ENCODE measurements at places on chromosomes 4 and X.

- DNase-seq, result no peak
Observed at GRCh38 chrX:36019125-36019524, 99.6 kb downstream of the CFAP47 start.

DNA sequence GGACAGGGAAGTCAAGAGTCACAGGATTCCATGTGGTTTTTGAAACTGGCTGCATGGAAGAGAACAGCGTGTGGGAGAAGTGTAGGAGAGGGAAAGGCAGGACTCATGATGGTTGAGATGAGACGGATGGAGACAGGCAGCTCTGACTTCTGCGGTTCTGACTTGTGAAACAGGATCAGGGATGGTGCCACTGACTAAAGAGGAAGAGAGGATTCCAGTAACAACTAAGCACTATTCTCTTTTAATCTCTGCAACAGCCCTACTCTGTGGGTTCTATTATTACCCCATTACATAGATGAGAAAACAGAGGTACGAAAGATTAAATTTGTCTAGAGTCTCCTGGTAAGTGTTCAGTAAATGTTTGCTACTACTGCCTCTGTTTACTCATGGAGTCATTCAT lies 156.3 kb downstream of the CBR4 start:
- DNase-seq, result no peak

DNA sequence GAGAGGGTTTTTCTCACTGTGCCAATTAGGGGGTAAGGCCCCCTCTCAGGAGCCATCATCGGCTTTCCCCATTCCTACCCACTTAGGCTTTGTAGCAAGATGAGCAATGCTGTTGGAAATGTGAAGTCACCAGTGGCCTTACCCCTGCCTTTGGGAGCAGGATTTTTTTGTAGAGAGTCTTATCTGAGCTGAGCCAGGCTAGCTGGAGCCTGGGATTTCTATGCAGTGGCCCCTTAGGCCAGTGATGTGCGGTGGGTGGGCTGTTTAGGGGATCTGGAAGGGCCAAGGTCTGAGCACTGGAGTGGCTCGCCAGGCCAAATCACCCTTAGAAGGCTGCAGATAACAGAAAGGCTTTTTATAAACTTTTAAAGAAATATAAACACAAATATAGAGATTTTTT lies 4.2 kb downstream of the CXorf65 start:
- no peak for DNase-seq

GRCh38 chrX:13074297-13075262 lies 30.2 kb upstream of the FAM9C start:
- DNase-seq, result no peak

DNA sequence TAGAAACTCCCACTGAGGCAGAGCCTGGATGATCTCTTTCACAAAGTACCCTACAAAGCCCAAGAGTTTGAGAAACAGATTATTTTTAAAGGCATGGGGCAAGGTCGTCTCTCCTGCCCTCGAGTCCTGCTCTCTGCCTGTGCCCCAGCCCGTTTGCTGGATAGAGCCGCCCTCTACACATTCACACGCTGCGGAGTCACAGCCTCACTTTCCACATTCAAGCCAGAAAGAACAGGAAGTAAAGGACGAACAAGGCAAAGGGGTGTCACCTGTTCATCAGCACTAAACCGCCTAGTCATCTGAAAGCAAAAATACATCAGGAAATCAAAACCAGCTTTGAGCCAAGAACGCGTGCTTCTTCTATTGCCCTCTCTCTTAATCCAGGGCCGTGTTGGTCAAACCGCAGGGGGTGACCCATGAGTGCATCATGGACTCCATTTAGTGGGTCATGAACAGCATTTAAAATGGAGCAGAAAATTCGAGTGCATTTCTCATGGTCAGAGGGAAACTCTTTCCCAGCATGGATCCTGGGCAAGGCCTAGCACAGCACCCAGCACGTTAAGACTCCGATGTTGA lies 83.4 kb downstream of the PHKA2 start:
- DNase-seq, result no peak

GRCh38 chr4:81442484-81443085 lies 29.1 kb downstream of the RASGEF1B start:
- DNase-seq, result no peak

- no peak for DNase-seq
Observed at GRCh38 chrX:9352694-9353411, 112.0 kb upstream of the TBL1X start.

- no peak for DNase-seq
Observed at GRCh38 chrX:78653118-78653822, 5.9 kb downstream of the RTL3 start.

DNA sequence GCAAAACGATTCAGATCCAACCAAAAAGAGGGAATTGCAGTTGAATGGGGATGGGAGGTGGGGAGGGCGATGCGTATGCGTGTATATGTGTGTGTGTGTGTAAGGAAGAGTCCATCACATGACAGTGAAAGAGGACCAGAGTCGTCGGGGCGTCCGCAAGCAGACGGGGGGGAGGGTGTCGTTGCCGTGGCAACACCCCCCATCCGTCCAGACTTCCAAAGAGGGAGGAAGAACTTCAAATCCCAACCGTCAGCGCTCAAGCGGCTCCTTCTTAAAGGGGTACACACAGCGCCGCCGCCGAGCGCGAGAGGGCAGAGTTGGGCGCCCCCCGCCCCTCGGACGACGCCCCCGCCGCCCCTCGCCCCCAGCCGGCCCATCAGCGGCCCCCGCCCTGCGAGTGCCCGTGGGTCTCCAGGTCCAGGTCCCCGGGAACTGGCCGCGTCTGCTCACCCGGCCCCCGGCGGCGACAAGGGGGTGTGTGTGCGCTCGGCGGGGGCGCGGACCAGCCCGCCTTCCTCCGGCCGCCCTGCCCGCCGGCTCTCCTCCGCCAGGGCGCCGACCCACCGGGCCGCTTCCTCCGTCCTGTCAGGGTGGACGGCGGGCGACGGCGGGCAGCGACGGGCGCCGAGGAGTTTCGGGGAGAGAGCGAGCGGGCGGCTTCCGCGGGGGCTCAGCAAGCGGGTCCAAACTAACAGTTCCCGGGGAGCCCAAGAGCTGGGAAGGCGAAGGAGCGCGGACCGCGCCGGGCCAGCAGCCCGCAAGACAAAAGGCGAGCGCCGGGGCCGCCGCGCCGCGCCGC lies 685 bp downstream of the LCORL start:
- DNase-seq, result peak; percentile 81

DNA sequence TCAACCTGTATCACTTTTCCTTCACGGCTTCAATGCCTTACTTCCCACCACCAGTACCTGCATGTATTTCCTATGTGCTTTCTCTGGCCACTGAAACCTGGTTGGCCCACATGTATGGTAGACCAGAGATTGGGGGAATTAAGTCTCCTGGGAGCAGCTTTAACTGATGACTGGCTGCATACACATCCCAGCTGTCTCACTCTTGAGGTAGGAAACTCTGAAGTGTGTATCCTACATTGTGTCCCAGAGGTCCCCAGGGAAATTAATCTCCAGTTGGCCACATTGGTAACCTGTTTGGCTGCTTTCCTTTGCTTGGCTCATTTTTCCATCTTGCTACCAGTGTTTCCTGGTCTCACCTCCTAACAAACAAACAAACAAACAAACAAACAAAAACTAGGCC lies 124.4 kb downstream of the ZNF827 start:
- DNase-seq, result no peak

GRCh38 chrX:46814966-46815365 lies 21.9 kb upstream of the RP2 start:
- DNase-seq, result no peak

DNA sequence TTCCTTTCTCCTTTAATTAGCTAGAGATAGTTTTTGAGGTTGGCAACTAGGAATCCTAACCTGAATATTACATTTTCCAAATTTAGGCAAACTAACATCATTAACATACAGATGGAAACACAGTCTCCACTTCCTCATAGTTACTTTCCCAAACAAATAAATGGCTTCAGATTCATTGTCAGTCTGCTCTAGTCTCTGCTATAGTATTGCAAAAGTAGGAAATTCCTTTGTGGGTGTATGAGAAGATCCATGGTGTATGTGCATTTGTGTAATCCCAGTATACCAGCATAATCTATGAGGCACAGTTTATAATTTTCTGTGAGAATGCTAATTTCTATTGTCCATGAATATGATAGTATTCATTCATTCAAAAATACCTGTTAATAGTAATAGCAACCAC lies 3.0 kb upstream of the NDP start:
- no peak for DNase-seq

DNA sequence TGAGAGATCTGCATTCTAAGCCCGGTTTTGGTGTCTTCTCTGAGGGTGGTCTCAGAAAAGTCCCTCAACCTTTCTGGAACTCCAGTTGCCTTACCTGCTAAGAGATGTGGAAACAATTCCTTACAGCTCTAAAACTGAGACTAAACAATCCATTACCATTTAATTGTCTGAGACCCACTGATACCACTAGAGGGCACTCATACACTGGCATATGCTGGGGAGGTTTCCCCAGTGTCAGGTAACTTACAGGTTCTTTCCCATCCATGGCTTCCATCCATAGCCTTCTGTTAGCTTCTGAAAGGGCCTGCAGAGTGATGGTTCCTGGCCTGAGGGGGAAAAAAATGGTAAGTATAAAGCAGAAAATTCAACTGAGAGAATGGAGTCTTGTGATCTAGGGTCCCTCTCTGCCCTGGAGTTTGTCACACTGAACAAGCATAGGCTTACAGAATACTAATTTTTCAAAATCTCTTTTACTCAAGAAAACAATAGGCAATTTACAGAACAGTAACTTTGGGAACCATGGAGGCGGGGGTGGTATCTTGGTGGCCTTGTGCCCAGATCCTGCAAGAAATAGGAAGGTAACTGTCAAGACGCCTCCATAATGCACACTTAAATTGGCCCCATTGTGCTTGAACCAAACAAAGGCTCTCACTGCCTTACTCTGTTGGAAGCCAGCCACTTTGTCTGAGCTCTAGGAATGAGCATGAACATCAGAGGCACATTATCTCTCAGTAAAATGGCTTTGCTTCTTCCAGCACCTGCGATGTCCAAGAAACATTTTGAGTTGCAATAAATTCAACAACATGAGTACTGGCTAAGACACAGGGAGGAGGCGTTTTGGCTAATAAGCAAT lies 236.1 kb downstream of the OPHN1 start:
- no peak for DNase-seq

GRCh38 chr4:8664976-8665375 lies 72.4 kb downstream of the CPZ start:
- DNase-seq, result no peak

DNA sequence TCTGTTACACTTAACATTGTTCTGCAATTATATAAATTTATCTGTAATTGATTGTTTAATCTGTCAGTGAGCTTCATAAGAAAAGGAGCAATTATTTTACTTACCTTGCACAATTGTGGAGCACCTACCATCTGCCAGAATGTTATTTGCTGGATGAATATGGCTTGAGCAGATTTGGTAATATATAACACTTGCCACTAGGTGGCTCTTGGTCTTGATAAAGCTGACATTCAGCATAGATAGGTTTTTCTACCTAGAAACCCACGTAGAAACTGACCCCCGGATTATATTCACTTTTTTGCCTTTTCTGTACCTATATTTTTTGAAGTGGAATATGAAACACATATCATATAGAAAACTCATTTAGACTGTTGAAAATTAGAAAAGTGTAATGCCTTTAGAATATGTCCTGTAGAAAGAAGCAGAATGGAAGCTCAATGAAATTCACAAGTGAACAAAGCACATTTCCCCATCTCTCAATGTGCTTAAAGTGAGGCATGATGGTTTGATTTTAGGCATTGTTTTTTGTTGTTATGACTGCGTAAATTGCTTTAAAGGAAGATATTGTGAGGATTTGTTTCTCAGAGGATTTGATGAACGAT lies 9.5 kb downstream of the RBPJ start:
- DNase-seq, result no peak

- no peak for DNase-seq
Observed at GRCh38 chr4:4717692-4718091, 141.8 kb upstream of the MSX1 start.

DNA sequence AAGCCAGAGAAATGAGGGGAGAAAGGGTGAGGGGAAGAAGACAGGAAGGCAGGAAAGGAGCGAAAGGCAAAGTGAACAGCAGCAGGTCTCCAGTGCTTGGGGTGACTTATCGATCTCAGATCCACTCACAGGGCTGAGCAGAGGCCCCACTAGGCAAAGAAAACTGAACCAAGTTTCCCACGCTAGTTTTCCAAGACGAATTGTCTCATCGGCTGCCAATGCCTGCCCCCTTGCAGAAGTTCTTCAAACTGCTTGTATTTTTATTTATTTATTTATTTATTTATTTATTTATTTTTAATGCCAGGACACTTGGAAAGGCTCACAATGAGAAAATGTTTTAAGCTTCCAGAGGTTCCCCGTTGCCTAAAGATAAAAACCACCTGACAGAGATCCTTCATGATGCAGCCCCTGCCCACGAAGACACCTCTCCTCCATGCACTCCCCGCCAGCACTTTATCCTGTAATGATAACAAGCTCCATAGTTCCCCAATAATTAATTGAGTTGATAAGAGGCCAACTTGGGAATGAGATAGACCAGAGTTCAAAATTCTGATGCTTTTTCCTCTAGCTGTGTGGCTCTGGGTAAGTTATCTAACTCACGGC lies 43.2 kb downstream of the QDPR start:
- no peak for DNase-seq

DNA sequence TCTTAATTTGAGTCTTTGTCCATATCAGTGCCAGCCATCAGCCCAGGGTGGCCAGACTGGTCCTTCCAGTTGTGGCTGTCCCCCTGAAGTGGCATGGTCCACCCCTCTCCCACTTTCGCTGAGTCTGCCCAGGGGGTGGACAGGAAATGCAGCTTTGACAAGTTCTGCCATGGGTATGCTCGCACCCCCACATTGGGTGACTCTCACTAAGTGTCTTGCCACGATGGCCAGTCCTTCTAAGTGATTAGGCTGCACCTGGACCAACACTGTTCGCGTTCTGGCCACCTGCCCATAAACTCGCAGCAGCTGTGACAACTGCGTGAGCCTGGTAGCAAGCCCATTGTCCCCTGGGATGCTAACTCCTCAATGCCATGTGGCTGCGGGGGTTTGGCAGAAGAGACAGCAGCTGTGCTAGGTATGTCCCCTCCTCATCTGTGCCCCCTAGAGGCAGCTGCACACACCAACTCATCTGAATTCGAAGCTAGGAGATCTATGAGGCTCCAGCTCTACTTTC lies 10.0 kb upstream of the LNX1 start:
- DNase-seq, result no peak

DNA sequence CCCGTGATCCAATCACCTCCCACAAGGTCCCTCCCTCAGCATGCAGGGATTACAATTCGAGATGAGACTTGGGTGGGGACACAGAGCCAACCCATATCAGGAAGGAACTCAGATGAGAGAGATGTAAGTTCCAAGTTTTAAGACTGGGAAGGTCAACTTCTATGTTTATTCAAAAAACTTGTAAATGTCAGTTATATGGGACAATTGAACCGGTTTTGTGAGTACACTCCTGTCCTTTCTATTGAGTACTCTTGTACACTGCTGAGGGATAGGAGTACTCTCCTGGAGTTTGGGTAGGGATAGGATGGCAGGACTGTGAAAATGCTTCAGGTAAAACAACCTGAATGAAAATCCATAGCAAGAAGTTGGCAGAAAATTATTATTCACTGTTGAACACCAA lies 239.1 kb downstream of the ZNF674 start:
- no peak for DNase-seq
